ENCODE measurements at places on chromosomes 12 and 14. TPM values are rescaled to one million over a fixed set of nuclear protein-coding genes. Genes with fewer than 3 reads are reported as not detected.
A peak's percentile ranks its signal among the peaks of the same experiment; 100 is the strongest.

SPTB gene
- total RNA-seq, result 6.6 TPM

USP44 gene
- total RNA-seq, result 0.18 TPM

UBE3B gene
- total RNA-seq, result 39.5 TPM

CFAP54 gene
- total RNA-seq, result 0.15 TPM

- no peak for DNase-seq
These were observed 293.0 kb downstream of the BTG1 start for GRCh38 chr12:91852634-91853033.

DNA sequence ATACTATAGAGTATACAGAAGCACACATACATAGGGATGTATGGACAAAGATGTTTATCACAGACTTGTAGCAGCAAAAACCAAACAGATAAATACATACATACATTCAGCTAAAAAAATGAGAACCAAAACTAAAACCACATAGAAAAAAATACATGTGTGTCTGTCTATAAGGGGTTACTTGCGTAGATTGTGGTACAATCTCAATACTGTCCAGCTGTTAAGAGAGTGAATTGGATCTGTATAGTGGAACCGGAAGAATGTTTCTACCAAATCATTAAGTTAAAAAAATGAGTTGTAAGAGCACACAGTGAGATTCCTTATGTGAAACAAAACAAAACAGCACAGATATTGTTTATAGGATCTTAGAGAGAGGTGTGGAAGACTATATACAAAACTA lies 44.2 kb upstream of the DCD start:
- no peak for DNase-seq

- DNase-seq, result no peak
These were observed 180.3 kb downstream of the RMST start for GRCh38 chr12:97642911-97643310.

GRCh38 chr14:33432407-33433023 lies 493.8 kb downstream of the NPAS3 start:
- DNase-seq, result no peak

DNA sequence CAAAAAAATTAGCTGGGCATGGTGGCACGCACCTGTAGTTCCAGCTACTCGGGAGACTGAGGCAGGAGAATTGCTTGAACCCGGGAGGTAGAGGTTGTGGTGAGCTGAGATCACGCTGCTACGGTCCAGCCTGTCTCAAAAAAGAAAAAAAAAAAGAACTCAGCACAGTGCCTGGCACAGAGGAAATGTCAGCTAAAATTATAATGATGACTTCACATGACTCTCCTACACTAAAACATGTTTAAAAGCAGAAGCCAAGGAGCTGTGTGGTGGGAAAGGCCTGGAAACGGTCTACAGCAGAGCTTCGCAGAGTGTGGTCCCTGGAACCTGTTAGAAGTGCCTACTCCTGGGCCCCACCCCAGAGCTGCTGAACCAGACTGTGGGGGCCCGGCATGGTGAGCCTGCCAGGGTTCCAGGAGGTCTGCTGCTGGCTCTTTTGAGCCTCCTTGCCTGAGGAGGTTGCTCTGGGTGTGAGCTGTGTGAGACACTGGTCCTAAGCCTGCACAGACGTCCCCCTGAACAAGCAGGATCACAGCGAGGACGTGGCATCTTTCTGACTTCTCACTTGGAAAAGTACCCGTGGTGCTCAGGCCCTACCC lies 28.1 kb downstream of the TCHP start:
- peak; percentile 59 for DNase-seq

DNA sequence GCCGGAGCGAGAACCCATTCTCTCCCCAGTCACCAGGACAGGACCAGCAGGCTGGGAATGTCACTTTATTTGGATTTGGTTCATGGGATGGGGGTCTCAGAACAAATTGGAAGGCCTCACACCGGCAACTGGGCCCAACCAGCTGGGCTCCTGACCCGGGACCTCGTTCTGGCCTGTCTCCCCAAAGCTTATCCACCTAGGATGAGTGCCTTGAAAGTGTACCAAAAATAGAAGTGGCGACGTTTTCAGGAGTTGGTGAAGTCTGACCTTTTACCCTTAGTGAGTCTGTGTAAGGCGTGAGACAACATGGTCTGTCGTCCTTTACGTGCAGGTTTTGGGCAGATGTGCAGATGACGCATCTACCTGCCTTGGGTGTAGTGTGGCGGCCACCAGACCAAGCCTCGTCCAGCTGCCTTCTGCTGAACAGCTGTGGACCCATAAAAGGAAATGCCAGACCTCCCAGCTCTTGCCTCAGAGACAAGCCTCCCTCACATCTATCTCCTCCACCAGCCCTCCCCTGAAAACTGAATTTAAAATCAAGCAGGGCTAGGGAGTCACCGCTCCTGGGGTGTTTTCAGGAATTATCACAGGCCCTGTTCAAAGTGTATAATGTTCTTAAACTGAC lies 36.6 kb upstream of the CLMN start:
- DNase-seq, result no peak

DNA sequence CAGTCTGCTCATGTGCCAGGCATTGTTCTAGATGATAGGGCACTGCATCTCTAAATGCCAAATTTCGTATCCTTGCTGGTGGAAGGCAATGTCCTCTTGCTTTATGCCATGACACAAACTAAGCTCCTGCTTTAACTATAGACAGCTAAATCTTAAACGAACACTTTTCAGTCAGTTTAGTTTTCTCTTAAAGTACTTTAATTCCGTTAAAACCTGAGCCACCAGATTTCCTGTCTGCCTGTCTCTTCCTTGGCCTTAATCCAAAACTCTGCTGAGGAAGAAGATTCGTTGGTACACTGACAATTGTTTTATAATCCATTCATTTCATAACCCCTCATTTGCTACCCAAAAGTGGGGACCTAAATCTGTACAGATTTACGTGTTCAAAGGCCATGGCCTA lies 194.4 kb upstream of the BCL2L14 start:
- no peak for DNase-seq

- DNase-seq, result no peak
These were observed 17.7 kb upstream of the SLC38A2 start for GRCh38 chr12:46390304-46390703.

- DNase-seq, result no peak
These were observed 638.3 kb upstream of the TBX3 start for GRCh38 chr12:115322275-115322674.

Measured in chondrocyte (in vitro differentiated cells).